Head of caudate nucleus (tissue), 42 donors: ENCODE measurements at places on chromosomes 6 and 20.

DNA sequence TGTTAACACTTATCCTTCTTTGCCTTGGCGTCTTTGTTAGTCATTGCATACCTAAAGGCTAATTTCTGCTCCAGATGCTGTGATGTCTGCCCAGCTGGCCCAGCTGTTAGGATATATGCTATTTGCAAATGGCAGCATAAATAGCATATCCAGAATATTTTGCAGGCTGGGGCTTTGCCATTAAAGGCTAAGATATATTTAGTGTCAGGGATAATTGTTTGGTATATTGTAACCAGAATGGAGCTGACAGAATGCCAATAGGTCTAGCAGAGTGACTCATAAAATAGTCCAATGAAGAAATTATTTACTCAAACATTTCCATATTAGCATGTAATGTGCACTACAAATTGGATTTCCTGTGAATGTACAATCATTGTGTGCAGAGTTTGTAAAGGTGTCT is 584.1 kb upstream of the FLRT3 start:
- DNase-seq, result no peak

- DNase-seq, result peak; percentile 23
Measured at GRCh38 chr6:33812669-33813068, 8.9 kb upstream of the MLN start.

GRCh38 chr6:3287308-3287707 is 28.6 kb downstream of the PSMG4 start:
- DNase-seq, result peak; percentile 9

DNA sequence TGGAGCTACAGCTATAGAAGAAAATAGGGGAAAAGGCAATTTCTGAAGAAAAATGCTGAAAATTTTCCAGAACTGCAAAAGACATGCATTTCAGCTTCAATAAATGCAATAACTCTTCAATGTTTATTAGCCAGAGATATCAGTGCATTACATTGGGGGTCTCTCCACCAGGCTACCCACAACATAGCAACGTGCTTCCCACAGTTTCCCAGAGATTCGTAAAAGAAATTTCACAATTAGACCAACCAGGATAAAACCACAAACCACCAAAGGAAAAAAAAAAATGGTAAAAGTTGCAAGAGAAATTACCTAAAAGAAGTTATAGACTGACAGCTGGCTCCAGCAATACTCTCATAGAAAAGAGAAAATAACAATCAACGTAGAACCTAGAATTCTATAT is 16.0 kb downstream of the LY86 start:
- no peak for DNase-seq

DNA sequence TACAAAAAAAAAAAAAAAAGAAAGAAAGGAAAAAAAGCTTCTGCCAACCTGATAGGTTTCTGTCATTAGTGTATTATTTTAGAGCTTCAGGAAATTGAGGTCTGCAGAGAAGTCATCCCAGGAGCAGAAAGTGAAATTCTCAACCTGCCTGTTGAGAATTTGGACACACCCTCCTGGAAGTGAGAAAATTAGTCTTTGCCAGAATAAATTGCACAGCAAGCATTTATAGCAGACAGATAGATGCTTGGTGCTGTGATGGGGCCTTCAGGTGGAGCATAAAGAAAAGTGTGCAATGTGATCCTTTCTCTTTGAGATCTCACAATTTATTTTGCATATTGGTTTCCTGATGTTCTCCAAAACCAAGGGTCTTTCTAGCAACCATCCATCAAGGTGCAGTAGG is 4.7 kb downstream of the BTN2A2 start:
- DNase-seq, result no peak

- DNase-seq, result no peak
Measured at GRCh38 chr6:7803214-7803613, 77.3 kb downstream of the BMP6 start.

DNA sequence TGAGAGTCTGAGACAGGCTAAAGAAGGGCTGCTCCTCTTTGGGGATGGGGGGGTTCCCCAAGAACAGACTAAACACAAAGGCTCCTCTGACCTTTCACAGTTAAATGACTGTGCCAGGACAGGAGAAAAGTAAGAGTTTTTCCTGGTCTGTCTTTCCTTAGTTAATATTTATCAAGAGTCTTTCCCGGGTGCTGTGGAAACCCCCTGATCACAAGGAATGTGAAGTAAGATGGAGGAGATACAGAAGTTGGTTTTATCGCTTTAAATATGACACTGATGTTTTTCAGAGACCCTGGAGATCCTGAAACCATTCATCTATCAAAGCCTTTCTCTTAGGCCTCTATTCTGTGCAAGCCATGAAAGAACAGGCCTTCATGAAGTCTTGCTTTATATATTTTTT is 105.8 kb downstream of the RNF144B start:
- DNase-seq, result no peak

DNA sequence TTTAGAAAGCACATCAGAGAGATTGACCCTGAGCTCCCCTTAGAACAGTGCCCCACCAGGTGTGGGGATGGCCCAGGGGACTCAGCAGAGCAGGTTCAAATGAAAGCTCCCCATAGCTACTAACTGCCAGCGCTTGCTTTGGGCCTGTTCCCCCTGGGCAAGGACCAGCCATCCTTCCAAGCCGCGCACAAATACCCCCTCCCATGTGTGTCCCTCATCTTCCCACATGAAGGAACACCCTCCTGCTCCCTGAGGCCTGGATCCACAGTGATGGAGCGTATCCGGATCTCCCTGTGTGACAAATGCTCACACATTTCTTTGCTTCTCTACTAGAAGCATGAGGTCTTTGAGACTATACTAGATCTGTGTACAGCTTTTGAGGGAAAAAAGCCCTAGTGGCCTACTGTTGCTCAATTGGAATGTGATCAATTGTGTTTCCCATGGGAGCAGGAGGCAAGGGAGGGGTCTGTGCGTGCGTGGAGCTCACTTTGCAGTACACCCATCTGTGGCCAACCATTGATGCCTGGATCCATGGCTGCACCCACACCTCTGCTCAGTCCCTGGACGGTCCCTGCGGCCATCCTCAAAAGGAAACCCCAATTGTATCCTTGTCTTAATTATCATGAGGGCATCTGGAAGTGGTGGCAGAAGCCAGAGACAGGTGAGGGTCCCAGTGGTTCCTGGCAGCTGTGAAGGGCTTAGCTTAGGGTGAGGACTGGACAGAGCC is 1.4 kb upstream of the RAET1G start:
- no peak for DNase-seq

- no peak for DNase-seq
Measured at GRCh38 chr6:155708100-155708499, 252.5 kb upstream of the NOX3 start.

DNA sequence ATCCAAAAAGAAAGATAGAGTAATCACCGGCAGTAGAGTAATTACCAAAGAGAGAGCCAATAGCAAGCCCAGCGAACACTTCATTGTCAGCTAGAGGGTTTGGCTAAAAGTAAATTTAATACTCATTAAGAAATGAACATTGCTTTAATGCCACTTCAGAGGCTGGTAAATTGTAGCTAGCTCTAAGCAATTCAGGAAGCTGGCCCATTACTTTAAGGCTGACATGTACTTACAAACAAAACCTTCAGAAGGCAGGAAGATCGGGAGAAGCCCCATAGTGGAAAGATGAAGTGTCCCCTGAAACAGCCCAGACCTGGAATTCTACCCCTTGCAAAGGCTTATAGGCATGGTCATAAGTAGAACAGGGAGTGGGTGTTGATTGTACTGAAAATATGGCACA is 396.6 kb upstream of the ID4 start:
- no peak for DNase-seq

GRCh38 chr6:20169119-20169557 is 43.1 kb downstream of the MBOAT1 start:
- no peak for DNase-seq

DNA sequence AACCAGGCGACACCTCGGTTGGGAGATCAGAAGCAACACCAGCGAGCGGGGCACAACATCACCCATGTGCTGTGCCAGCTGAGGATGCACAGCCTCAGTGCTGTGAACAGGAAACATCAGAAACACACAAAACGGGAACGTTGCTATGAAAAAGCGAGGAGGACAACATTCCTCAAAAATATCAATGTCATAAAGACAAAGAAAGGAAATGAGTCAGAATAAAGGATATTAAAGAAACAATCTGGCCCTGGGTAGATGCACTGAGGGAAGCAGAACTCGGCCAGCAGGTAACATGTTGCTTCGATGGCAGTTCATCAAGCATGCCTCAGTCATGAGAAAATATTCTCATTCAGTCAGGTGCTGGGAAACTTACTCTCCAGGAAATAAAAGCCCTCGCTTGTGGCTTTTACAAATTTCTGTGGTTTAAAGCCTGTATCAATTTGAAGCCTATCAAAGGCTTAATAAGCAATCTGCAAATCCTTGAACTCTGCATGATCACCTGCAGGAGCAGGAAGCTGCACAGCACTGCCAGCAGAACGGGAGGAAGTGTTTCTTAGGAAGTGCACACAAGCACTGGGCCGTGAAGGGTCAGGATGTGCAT is 77.5 kb downstream of the GINS1 start:
- no peak for DNase-seq

GRCh38 chr6:52536424-52536916 is 40.4 kb downstream of the TRAM2 start:
- no peak for DNase-seq
